Stimulated activated CD8-positive, alpha-beta memory T cell treated with anti-CD3 and anti-CD28 coated beads, Interleukin-15, amount 100 ng/mL, for 4 hours (primary cell): ENCODE measurements at places on chromosomes 2 and 18.

DNA sequence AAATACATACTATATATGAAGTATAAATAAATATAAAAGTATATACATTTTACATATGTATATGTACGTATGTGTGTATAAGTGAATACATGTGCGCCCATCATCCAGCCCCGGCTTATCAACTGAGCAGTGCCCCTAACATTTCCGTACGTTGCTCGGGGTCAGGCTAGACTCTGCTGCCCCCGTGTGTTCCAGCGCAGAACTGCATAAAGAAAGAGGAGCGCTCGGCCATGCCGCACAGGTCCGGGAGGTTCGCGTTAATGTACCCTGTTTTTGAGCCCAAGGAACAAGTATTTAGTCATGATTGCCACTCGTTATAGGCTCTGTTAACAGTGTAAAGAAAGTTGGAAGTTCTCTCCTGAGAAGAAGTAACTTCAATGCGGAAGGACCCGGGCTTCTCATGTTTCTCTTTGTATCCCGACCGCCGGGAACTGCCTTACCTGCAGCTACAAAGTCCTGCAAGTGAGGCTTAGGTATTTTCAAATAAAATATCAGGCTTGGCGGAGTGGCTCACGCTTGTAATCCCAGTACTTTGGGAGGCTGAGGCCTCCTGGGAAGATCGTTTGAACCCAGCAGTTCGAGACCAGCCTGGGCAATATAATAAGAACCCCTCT, 55.7 kb downstream of the CD8B2 start:
- DNase-seq = peak; percentile 35

DNA sequence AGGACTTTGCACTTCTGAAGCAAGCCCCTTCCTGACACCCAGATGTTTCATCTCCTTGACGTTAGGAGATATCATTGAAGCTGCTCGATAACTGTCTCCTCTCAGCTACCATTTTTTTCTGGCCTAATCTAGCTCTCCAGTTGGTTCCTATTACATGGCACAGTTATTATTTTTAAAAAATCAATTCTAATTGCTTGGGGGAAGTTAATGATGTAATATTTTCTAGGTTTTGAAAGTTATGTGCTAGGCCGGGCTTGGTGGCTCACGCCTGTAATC, 22.5 kb upstream of the RAB31 start:
- no peak for DNase-seq

DNA sequence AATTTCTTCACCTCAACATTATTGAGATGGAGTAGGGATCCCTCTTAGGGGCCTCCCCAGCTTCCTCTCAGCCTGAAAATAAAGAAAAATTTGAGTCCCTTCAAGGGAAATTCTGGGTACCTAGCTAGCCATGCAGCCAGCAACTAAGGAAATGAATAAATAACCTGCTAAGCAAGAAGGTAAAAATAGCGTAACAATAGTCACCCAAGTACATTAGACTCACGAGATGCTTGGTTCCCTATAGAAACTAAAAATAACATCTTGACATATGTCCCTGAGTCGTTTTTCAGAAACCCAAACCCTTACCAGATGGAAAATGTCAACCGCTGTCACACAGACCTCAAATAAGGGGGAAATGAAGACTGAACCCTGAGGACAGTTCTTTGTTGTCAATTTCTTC, 51.9 kb downstream of the CACNB4 start:
- no peak for DNase-seq

DNA sequence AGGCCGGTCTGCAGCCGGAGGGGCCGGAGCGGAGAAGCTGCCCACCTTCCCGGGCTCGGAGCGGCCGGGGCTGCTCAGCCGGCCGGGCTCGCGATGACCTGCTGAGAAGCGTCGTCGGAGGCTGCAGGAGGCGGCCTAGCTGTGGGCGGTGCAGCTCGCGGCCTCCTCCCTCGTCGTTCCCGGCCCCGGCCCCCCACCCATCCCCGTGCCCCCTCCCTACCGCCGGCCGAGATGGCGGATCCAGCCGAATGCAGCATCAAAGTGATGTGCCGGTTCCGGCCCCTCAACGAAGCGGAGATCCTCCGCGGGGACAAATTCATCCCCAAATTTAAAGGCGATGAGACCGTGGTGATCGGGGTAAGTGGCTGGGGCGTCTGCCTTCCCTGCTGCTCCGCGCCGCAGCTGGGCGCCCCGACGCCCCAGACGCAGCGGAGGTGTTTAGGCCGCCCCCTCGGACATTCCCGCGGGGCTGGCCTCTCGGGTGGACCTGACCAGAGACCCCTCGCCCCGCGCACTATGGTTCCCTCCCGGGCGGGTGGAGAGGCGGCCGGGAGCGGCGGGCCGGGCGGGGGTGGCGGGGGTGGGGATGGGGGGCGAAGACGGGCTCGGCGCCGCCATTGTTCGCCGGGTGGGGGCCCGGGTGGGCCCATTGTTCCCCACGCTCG, 492 bp downstream of the KIF5C start:
- DNase-seq = no peak

GRCh38 chr2:176189681-176190641, 1.5 kb downstream of the HOXD1 start:
- no peak for DNase-seq

DNA sequence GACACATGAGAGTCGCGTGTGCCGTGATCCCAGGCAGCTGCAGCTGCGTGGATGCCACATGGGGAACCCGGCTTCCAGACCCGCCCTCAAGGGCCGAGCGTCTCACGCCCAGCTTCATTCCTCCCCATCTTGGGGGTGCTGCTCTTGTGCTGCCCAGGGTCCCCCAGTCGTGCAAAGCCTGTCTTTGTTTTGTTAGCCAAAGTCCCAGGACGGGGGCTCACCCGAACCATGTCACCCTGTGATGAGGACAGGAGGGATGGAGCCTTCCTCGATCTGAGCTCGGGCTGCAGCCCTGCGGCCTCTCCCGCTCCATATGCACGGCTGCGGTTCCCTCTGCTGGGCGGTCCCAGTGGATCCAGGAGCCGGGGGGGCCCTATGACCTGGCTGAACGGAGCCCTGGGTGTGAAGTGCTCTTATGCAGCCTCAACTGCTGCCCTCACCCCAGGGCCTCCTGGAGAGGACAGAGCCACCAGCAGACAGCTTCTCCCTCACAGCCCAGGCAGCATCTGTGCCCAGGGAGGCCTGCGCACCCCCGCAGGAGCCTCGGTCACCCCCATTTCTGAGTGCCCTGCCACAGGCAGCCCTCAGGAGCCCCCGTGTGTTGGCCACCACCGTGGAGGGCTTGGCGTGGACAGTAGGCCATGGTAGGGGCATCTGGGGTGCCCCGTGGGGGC, 99.0 kb upstream of the CTDP1 start:
- DNase-seq = no peak

DNA sequence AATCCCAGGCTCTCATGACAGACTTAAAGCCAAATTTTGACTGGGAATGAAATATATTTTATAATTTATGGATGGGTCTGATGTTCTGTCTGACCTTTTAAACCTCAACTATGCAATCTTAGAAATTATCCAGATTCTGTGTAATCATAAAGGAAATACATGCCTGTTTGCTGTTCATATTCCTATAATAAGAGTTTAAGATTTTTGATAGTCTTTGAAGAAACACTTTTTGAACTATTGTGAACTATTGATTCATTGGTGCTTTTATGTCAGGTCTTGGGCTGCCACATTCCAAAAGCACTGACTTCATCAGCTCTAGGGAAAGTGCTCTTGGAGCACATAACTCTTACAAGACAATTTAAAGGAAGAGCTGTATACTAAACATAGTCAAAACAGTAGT, 64.2 kb downstream of the CCDC150 start:
- no peak for DNase-seq
